ENCODE measurements at places on chromosomes 1 and 21.

GRCh38 chr21:44436111-44436611, 19.1 kb upstream of the LRRC3 start:
- DNase-seq, result no peak

GRCh38 chr1:90854397-90854924, 137.4 kb upstream of the BARHL2 start:
- DNase-seq, result no peak

DNA sequence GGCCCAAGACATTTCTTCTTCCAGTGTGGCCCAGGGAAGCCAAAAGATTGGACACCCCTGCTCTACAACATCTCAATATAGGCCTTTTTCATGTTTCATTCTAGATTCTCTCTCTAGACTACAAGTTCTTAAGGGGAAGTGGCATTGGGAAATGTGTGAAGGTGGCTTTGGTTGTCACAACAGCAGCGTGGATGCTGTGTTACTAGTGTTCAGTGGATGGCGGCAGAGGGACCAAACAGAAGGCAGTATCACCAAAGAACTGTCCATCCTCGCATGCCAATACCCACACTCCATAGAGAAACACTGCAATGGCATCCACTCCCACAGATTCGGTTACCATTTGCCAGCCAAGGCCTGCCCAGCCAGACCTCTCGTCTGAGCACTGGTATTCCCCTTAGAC, 24.3 kb upstream of the IFNAR2 start:
- DNase-seq, result no peak

DNA sequence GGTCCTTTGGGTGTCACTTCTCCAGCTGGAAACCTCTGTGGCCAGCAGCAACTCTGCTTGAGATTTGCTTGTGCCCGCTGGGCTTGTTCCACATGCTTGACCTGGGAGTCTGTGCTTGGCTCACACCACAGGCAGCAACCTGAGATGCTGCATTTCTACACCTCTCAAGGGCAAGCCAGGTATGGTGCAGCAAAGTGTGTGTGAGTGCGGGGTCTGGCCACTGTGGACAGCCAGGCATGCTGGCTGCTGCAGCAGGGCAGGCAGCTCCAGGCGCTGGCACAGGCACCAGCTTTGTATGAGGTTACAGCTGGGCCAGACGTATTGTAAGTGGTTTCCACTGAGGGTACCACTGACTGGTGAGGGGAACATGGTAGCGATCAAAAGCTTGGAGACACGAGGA, 242.0 kb downstream of the PTGER3 start:
- DNase-seq, result no peak

GRCh38 chr1:14136881-14137280, 436.9 kb downstream of the PRDM2 start:
- no peak for DNase-seq

GRCh38 chr1:226986496-226987178, 46.5 kb downstream of the COQ8A start:
- DNase-seq, result no peak

DNA sequence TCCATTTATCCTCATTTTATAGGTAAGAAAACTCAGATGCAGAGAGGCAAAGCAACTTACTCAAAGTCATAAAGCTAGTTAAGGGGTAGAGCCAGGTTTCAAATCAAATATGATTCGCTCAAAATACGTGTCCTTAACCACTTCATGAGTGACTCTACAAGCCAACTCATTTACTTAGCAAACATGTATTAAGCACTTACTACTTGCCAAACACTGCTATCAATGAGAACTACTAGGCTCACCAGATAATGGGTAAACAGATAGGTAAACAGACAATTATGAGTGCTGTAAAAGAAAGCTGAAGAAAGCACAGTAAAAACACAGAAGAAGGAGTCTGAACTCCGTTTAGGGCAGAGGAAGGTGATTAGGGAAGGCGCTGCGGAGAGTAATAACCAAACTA, 65.9 kb downstream of the WDR64 start:
- no peak for DNase-seq

DNA sequence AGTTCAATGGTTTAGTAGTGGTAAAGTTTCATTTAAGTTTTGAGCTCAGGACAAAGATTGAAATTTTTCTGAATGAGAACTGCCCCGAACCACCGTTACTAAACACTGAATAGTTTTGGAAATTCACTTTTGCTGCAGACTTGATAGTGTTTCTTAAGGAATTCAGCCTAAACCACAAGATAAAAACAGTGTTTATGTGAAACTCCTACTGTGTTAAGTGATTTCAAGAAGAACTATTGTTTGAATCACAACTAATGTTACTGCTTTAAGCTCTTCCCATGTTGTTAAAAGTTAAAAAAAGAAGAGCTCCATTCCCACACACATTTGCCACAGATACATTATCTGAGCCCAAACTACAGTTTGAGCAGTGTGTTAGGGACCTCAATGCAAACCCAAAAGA, 159.2 kb downstream of the DYRK1A start:
- no peak for DNase-seq

DNA sequence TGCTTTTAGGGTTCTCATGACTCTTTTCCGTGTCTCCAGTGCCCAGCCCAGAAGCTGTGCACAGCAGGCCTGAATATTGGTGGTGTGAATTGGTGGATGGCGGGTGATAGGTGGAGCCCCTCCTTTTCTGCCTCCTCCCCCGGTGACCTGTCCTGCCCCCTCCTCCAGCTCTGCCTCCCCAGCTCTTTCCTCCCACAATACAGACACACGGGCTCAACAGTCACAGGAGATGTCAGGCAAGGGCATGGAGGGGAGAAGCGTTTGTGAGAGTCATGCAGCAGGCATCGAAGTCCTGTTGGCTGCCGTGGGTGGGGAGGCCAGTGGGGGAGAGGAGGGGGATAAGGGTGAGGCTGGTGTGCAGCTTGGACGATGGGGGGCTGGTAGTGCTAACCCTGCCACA, 17.3 kb upstream of the TTC4 start:
- no peak for DNase-seq

GRCh38 chr1:156895455-156895812, 1.9 kb downstream of the PEAR1 start:
- no peak for DNase-seq

DNA sequence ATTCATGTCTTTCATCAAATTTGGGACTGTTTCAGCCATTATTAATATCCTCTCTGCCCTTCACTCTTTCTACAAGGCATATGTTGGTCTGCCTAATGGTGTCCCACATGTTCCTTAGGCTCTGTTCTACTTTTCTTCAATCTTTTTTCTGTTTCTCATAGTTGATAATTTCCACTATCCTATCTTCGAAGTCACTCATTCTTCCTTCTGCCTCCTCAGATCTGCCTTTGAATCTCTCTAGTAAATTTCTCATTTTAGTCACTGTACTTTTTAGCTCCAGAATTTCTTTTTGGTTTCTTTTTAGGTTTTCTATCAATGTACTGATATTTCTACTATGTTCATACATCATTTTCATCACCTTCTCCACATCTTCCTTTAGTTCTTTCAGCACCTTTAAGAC, 20.0 kb upstream of the NIBAN1 start:
- DNase-seq, result no peak

DNA sequence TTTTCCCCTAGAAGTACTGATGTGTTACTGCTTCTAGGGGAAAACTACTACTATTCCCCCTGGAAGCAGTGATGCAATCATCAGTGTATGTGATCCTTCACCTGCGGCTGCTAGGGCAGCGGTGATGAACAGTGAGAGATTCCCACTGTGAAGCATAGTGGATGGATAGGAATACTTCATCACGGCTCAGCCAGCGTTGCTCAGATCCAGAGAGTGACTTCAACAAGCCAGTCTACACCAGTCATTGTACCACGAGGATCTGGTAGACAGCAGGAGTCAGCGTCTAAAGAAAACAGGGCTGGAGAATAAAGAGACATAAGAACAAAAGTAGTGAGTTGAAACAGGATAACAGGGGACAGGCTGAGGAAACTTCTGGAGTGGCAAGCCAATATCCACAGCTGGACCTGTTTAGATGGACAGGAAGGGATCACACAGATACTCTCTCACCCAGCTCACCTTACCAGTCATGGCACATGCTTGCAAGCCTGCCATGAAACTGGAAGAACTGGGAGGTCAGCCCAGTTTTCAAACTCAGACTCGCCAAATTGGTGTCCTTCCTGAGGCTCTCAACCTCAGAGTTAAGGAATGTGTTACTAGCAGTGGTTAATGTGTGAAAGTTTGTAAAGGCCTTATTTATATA, 42.4 kb upstream of the LRRC52 start:
- no peak for DNase-seq

DNA sequence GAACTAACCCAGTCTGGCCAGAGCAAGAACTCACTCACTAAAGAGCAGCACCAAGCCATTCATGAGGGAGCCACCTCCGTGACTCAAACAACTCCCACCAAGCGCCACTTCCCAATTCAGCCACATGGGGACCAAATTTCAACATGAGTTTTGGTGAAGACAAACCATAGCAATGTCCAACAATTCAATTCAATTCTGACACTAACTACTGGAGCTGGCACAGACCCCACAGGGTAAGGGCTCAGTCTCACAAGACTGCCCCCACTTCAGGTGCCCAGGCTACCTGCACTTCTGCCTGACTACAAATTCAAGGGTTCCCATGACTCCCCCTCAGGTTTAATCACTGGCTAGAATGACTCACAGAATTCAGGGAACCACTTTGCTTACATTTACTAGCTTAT, 48.8 kb upstream of the RAP1A start:
- no peak for DNase-seq

GRCh38 chr1:165011991-165012531, 344.5 kb downstream of the LMX1A start:
- DNase-seq, result no peak

- DNase-seq, result no peak
These were observed 71.4 kb upstream of the HSPA13 start for GRCh38 chr21:14454016-14455009.

GRCh38 chr1:235935235-235936225, 68.8 kb upstream of the LYST start:
- no peak for DNase-seq

- no peak for DNase-seq
These were observed 49.8 kb downstream of the SMG7 start for GRCh38 chr1:183522104-183522503.

DNA sequence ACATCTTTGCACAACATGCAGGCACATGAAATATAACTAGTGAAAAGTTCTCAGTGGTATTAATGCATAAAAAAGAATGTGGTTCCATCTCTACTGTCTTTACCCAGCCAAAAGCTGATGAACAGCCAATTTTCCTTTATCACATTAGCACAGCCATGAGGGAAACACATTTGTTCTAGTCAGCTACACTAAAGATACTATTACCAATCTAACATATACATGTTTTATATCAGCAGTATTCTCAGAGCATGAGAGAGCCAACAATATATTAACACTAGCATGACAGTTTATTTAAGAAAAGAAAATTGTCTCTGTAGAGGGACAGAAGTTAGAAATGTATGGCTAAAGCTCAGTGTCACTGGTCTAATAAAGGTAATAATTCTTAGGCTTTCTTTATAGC, 56.3 kb downstream of the USH2A start:
- DNase-seq, result no peak

GRCh38 chr1:40252601-40253000, 4.9 kb downstream of the TMCO2 start:
- DNase-seq, result no peak

DNA sequence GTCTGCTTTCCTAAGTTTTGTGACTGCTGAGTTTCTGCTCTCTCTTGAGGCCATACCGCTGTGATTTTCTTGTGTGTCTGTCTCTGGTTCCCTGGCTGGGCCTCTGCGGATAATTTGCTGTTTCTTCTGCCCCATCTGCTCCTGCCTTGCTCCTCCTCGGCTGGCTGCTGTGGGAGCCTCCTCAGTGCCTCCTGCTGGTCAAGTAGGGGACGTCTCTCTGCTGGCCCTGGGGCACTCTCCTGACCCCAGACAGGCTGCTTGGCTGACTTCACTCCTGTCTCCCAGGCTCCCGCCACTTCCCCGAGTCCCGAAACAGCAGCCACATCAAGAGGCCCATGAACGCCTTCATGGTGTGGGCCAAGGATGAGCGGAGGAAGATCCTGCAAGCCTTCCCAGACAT, 28.5 kb downstream of the ETNK2 start:
- DNase-seq, result no peak

DNA sequence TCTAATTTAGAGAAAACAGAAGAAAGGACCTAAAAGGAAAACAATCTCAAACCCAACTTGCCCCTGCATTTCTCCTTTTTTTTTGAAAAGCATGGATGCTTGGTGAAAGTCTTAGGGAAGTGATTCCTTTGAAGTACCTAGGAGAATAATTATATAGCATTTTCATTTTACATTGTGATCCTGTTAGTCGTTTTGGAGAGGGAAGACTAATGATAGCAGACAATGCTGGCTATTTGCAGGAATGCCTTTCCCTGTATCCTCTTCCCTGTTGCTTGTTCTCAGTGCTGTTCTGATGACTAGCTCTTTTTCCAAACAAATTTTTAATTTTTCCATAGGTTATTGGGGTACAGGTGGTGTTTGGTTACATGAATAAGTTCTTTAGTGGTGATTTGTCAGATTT, 53.9 kb downstream of the LAMC1 start:
- DNase-seq, result no peak

DNA sequence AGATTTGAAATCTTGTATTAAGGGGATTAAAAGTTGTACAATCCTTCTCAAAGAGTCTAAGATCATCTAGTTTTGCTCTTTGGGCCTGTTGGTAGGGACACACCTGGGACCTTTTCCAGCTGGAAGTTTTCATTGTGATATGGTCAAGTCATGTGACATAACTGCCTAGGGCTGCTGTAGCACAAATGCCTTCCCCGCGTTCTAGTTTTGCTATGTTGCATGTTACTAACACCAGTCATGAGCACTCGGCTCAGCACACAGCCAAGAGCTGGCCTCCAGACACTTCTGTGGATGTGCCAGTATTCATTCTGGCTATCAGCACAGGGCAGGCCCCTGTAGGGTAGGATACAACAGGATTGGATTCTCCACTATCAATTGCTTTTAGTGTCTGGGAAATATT, 14.6 kb upstream of the FLG2 start:
- no peak for DNase-seq

DNA sequence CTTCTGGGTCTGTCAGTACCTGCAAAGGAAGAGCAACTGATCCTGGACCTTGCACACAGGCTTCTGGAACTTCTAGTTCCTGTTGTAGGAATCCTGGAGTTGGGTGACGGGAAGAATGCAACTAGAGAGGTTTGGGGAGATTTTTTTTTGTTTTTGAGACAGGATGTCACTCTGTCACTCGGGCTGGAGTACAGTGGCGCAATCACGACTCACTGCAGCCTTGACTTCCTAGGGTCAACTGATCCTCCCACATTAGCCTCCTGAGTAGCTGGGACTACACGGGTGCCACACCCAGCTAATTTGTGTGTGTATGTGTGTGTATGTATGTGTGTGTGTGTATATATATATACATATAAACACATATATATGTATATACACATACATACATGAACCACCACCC, 18.8 kb downstream of the ENTREP3 start:
- no peak for DNase-seq
